ENCODE measurements at places on chromosomes 11 and 22.

DNA sequence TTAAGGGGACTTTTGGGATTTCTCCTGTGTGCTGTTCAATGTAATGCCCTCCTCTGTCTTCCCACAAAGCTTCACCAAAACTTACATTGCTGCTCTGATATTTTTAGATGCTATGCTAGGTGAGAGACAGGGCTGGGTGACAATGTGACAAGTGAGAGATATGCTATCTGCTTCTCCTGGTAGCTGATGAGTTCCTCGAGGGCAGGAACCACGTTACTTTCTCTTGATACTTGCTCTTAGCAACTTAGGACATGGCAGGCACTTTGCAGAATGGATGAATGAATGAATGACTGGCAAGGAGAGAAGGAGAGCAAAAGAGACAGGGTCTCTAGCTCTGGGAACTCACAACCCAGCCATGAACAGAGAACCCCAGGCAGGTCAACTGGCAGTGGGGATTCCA, 115.4 kb downstream of the C11orf58 start:
- DNase-seq, result no peak

GRCh38 chr11:7427733-7428132, 57.6 kb upstream of the OLFML1 start:
- no peak for DNase-seq

DNA sequence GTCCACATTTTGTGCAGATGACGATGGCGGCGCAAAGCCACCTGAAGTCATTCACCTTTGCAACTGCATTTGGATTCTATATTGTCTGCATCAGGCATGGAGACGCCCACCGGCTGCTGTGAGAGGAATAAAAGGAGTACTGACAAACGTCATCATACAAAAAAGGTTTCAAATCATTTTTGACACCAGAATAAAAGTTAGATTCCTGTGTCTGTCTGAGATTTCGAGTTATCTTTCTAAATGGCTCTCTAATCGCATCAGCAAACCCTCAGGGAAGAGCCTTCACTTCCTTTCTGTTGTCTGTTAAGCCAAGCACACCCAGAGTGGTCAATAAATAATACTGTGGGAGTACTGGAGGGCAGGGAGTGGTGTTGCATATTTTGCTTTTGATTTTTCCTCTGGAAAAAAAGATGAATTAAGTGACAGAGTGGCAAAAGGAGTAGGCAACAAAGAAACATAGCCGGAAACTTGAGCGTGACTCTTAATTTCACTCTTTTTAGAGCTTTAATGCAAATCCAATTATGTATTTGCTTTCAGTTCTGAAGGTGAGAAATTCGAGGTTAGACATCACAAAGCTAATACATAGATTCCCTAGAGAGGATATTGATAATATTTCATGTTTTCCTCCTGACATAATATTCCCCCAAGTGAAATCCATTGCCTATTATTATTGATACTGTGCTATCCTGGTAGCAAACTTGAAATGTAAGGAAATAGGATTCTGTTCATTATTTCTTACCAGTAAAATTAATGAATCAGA, 150.8 kb upstream of the MTMR2 start:
- DNase-seq, result no peak

DNA sequence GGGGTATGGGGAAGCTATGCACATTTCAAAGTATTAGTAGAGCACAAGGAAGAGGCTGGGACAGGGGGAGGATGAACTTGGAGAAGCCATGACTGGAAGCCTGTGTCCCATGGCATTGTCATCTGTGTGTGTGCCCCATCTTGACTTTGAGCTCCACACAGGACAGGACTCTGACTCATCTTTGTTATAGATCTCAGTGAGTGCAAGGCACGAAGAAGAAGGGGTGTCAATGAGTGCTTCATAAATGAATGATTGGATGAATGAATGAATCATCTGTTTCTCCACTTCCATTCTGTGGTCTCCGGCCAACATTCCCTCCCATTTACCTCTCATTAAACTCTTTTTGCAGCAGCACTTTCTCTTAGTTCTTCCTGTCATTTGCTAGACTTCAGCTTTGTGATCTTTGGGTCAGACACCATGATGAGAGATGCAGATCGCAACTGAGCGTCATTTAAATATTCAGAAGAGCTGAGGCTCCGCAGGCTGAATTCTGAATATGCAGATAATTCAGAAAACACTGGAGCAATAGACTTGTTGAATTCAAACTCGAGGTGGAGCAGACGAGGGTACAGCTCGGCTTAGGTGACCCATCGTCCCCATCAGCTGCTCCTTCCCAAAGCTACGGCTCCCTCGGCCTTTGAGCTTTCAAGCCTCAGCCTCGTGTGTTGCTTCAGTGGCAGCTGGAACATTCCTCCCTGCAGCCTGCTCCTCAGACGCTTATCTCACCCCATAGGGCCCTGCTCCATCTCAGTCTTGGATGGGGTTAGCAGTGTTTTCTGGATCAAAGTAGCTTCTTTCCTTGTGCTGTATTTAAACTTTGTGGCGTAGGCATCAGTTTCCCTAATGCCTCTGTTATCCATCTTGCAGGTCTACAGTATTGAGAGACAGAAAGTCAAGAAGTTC, 30.8 kb downstream of the APOL3 start:
- DNase-seq, result no peak

GRCh38 chr11:131303611-131304119, 66.8 kb upstream of the NTM start:
- DNase-seq, result no peak

DNA sequence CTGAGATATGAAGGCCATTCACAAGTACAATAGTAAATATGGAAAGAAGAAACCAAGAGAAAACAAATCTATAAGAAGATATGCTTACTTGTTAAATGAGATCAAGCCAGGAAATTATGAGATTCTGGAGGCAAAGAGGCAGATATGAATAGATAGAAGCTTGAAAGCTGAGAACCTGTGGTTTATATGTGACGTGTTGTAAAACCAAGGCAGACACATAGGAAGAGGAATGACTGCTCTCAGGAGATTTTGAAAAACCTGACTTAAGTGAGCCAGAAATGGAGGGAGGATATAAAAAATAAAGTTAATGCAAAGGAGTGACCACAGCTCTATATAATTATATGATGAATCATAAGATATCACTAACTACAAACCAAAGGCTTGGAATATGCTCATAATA, 1160.5 kb upstream of the CNTN5 start:
- DNase-seq, result no peak

DNA sequence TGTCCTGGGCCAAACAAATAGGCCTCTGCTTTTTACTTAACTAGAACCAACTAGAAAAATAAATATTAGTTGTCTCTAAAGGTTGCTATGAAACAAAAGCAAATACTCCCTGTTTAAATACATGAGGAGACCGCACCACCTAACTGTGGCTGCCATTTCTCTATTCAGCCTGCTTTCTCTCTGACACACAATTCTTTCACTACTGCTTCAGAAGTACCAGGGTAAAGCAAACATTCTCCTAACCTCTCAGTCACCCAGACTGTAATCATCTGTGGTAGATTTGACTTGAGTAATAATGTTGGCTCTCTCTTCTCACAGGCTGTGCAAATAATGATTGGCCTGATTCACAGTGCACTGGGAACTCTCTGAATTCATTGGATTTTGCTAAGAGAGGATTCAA, 41.0 kb upstream of the MS4A8 start:
- DNase-seq, result no peak

- no peak for DNase-seq
Observed at GRCh38 chr22:39361496-39361895, 11.7 kb downstream of the SYNGR1 start.

- DNase-seq, result no peak
Observed at GRCh38 chr22:31635638-31636306, 26.2 kb downstream of the PISD start.

GRCh38 chr11:43952401-43953342, 10.2 kb downstream of the C11orf96 start:
- DNase-seq, result no peak

DNA sequence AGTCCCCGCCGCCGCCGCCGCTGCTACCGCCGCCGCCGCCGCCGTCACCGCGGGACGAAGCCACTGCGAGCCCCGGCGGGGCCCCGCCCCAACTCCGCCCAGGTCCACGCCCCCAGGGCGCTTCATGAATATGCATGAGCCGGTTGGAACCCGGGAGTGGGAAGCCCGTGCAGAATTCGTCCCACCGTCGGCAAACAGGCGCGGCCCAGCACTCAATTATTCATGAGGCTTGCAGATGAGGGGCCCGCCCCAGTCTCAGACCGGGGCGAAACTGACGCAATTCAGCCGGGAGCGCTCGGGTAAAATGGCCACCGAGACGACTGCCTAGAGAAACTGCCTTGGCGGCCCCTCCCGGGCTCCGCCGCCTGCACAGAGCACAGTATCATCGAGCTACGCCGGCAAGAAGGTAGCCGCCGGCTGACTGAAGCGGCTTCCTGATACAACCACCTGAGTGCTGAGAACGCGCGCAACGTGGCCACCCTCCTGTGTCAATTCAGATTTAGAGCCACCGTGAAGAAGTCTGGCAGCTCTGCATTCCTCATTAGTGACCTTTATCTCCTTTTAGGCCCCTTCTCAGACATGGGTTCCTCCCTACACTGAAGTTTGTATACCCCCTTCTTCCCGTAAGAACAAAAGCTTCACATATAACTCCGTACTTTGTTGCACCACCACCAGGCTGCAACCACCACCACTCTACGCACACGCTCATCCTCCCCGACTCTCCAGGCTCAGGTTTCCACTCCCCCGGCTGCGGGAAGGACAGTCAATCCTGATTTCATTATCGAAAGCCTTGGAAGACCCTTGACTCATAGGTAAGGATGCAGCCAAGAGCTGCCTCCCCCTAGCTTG, at the start of gene TNKS1BP1:
Gene TNKS1BP1, minus strand, starts transcription at position 67 of the 849 bp plus-strand sequence. CDS start 3,067 bp downstream, outside the sequence.
- peak; percentile 77 for DNase-seq

GRCh38 chr11:114955923-114956322, 277.6 kb downstream of the NXPE2 start:
- no peak for DNase-seq

- DNase-seq, result no peak
Observed at GRCh38 chr11:124897674-124898262, at the start of gene ROBO4. TSS of gene ROBO4 (minus strand) at chr11:124897865. CDS start at chr11:124897795, 70 bp downstream.

- no peak for DNase-seq
Observed at GRCh38 chr11:67675058-67675747, 780 bp upstream of the ALDH3B2 start.

DNA sequence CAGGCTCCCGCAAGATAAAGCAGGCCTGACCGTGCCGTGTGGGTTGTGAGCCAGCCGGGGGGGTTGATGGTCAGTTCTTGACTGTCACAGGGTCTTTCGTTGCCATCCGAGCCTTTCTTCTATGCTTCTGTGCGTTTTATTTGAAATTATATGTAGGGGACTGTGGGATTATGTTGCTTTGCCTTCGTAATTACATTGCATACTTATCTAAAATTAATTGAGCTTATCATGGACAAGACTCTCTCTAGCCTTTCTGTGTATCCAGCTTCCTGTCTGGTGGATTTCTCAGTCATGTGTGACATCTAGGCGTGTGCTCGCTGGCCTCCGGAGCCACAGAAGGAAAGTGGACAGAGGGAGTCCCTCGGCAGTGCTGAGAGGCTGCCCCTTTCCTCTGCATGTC, 93.2 kb downstream of the TBC1D22A start:
- DNase-seq, result no peak

DNA sequence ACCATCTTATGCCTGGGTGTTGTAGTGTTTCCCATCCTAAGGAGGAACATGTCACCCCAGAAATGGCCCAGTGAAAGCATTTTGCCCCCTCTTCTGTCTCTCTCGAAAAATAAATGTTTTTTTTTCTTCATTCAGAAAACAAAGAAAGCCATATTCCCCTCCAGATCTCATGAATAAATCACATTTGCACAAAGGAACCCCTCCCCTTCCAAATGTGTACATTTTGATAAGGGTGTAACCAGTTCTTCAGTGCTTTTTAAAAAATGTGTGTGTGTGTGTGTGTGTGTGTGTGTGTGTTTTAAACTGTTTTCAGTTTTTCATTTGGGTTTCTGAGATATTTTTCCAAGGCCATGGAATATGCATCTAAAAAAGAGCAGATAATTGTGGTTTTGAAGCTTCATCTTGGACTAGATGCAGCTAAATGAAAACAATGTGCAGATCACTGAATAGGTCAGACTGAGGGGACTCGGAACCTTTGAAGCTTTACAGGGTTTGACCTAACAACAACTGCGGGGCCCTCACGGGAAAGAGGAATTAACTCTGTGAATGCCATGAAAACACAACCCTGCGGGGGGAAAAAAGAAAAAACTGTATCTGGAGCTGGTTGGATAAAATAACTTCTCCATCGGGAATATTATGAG, 76.4 kb downstream of the YAP1 start:
- DNase-seq, result no peak

Measured in stimulated activated CD8-positive, alpha-beta memory T cell treated with anti-CD3 and anti-CD28 coated beads, Interleukin-7, amount 100 ng/mL, for 1 hour (primary cell).